ENCODE measurements at places on chromosomes 4 and X.

- DNase-seq = no peak
Measured at GRCh38 chr4:136768213-136768924, 763.9 kb downstream of the PCDH18 start.

DNA sequence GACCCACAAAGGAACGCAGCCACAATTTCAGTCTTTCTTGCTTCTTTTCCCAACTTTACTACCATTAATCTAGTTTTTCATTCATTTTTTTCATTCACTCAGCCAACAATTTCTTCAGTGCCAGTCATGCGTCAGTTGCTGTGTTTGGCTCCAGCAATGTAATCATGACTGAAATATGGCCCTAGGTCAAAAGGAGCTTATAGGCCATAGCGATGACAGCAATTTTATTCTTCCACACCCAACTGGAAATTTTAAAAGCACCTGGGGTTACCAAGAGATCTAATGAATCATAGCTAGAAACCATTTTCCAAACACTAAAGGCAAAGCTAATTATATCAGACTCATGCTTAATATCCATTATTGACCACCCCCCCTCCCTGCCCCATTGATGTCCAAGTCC lies 29.8 kb upstream of the C1QTNF7 start:
- DNase-seq = no peak

- DNase-seq = no peak
Measured at GRCh38 chrX:149365061-149365460, 140.0 kb downstream of the IDS start.

- DNase-seq = peak; percentile 74
Measured at GRCh38 chr4:105894660-105895582, at the start of gene NPNT. NPNT (plus strand) TSS chr4:105895471; CDS start chr4:105895653, 182 bp downstream.

DNA sequence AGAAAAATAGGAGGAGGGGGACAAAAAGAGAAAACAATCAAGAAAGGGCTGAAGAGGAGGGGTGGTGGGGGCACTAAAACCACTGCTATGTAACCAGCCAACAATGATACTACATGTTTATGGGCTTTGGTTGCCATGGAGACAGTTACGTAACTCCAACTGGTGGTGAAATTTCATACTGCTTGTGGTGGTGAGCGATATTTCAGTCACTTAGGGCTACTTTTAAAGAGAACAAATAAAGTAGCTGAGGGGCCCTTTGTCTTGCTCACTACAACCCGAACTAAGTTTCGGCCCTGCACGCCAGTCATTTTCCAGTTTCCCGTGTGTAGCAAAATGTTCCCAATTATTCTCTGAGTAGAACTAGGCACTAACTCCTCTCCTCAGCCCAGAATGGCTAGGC lies 275.2 kb upstream of the EDA2R start:
- DNase-seq = no peak

GRCh38 chr4:125642645-125643044 lies 327.9 kb downstream of the FAT4 start:
- no peak for DNase-seq

DNA sequence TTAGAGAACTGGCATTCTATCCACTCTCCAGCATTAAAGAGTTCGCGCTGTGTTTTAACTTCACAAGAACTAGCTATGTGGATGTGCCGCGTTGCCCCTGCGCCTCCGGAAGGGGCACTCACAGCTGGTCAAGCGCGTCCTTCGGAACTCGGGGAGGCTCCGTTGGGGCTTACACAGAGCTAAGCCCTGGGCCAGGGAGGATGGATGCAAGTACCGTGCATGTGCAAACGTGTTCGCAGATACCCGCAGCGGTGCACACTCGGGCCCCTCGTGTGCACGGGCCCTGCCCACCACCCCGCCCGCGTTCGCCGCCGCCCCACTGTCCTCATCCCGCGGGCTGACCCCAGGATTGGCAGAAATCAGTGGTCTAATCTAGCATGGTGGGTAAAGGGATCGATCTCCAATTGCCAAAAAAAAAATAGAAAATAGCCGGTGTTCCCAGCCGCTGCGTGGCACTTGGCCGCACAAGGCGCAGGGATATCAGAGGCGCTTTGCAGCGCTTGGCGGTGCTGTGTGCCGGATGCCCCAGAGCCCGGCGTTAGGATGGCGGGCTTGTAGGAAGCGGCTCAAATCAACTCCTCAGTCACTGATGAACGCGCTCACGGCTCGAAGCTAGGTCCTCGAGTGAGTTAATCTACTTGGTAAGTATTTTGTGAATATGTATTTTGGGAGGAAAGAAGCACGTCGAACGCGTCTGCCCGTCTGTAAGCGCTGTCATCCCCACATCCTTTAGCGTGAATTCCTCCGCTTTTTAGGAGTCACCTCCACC lies 989 bp upstream of the PCDH10 start:
- DNase-seq = peak; percentile 62

- DNase-seq = no peak
Measured at GRCh38 chrX:434946-435345, 48.2 kb upstream of the PPP2R3B start.

DNA sequence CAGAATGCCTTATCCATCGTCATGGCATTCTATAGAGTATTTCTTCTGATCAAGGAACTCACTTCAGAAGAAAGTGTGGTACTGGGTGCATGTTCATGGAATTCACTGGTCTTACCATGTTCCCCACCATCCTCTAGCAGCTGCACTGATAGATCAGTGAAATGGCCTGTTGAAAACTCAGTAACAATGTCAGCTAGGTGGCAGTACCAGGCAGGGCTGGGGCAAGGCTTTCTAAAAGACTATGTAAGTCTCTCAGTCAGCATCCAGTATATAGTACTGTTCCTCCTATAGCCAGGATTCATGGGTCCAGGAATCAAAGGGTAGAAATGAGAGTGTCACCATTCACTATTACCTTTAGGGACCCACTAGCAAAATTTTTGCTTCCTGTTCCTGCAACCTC lies 15.8 kb upstream of the LDB2 start:
- no peak for DNase-seq

GRCh38 chr4:43564591-43564990 lies 672.1 kb downstream of the GRXCR1 start:
- no peak for DNase-seq

- no peak for DNase-seq
Measured at GRCh38 chr4:139246166-139246565, 33.9 kb downstream of the MGARP start.

DNA sequence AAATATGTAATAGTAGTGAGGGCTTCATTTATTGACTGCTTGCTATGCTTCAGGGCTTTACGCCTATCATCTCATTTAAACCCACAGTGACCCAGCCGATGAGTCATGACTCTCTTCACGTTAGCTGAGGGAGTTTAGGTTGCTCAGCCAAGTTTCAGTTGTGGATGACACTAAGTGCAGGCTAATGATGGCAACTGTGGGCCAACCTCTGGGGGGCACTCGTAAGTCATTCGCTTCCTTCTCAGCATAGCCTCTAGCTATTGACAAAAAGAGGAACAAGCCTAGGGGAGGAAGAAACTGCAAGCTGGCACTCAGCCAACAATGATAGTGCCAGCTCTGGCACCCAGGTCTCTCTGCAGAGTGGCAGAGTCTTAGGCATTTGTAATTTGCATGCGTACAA lies 325.0 kb downstream of the ARHGAP10 start:
- peak; percentile 57 for DNase-seq

- no peak for DNase-seq
Measured at GRCh38 chr4:1842993-1843448, 12.9 kb downstream of the LETM1 start.

DNA sequence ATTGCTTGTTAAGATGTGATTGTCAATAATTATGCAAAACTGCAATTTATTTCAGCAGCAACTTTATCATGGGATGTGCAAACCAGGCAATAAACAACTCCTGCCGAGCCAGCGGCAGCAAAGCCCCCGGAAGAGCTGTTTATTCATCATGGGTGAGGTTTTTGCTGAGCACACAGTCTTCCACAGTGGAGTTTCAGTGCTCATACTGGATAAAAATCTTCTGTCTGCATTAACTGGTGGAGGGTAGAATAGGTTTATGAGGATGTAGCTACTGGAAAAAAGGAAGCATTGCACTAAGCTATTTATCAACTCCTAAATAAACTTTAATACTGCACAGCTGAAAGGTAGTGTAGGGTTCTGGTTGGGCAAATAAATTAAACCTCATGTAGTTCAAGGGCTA lies 557.4 kb upstream of the FTHL17 start:
- no peak for DNase-seq

DNA sequence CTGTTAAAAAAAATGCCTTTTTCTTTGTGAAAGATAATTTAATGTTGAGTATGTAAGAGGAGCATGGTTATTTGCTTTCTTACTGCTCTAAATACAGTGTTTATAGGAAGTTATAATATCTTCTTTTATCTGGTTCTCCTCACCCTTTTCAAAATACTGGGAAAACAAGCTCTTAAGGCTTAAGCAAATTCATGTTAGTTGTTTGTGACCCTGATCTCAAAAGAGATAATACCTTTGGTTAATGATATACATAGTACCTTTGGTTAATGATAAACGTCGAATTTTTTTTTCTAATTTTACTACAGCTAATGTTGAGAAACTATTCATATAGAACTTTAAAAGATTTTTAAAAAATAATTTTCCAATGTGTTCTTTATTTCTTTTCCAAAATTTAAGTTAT lies 180.1 kb downstream of the RAPGEF2 start:
- no peak for DNase-seq

DNA sequence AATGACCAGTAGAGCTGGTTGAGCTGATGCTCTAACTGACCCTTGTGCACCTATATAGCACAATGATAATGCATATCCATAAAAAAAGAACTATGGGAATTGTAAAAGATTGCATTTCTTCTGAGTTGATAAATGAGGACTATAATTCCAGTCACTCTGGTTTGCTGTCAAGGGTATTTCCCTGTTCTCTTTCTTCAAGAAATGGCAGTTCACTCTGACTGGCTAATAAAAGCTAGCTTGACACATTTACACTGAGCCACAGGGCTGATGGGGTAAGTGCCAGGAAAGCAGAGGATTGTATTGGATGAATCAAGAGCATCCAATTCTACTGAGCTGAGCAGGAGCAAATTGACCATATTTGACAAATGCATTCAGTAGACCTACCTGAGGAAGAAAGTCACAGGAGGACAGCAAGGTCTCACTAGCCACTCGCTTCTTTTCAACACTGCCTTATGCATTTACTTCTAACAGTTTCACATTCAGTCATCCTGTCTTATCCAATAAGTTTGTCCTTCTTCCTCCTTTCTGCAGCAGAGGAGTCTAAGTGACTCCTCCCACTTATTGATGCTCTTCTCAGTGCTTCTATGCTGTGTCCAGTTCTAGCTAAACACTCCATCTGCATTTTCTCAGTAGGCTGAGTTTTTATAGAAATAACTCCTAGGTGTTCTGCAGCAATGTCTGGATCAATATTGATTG lies 43.0 kb downstream of the RBMX2 start:
- DNase-seq = no peak

DNA sequence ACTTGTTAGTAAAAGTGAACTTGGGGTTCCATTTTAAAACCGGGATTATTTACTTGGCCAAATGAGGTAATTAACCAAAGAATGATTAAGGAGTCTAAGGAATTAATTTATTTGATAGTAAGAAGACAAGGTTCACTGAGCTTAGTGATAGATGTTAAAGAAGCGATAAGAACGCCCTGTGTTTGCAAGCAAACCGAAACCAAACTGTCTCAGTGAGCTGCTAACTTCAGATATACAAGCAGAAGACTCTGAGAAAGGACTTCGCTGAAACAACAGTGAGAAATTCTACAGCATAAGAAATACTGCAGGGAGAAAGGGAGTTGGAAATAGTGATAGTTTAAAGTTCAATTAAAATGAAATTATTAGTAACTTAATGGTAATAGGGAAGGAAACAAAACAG lies 37.6 kb upstream of the SHISA3 start:
- DNase-seq = no peak

GRCh38 chrX:74925225-74926088 lies at the start of gene NEXMIF:
NEXMIF (minus strand) TSS chrX:74925452.
- DNase-seq = peak; percentile 44

- no peak for DNase-seq
Measured at GRCh38 chr4:80367737-80368136, 32.2 kb downstream of the CFAP299 start.
